ENCODE measurements at places on chromosomes 13 and 19.

DNA sequence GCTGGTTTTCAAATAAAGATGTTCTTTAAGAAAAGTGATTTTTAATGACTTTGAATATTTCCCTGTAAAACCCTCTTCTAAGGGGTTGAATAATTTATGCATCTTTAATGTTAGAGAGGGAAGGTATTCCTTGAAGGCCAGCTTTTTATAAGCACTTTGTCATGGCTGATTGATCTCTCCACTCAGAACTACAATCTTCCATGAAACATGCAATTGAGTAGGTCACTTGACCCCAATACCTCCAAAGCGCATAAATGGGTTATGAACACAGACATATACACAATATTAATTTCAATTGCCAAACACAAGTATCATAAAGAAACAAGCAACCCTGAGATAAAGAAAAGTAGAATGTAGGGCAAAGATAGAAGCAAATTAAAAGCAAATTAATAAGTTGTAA lies 359.9 kb downstream of the MTUS2 start:
- no peak for DNase-seq

DNA sequence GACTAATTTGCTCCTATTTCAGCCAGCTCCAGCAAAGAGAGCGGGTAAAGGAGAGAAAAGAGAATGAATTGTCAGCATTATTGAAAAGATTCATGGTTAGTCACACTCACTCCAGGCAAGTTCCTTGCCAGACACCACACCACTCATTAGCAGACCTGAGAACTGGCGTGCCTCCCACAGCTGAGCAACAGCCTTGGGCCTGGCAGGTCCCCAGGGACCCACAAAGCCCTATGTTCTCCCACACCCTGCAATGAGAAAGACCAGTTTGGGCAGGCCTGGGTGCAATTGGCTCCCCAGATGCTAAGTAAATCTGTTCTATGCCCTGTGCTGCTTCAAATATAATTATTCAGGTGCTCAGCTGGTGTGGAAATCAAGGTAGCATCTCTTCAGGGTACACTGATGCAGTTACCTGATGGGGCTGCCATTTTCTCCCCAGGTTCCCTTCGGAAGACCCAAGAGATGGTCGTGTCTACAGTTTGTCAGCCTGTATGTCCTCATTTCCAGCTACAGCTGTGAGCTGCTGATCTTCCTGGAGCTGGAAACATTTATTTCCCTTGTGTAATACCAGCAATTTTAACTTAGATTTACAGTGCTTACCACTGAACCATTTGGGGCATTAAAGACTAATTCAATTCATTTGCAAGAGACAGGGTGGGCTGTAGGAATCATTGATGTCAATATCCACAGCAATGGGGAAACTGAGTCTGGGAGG lies 405.0 kb downstream of the COG6 start:
- no peak for DNase-seq

- no peak for DNase-seq
Measured at GRCh38 chr13:113402471-113403254, 38.7 kb upstream of the GRTP1 start.

- DNase-seq, result no peak
Measured at GRCh38 chr13:25702386-25702785, 330.6 kb downstream of the ATP8A2 start.

DNA sequence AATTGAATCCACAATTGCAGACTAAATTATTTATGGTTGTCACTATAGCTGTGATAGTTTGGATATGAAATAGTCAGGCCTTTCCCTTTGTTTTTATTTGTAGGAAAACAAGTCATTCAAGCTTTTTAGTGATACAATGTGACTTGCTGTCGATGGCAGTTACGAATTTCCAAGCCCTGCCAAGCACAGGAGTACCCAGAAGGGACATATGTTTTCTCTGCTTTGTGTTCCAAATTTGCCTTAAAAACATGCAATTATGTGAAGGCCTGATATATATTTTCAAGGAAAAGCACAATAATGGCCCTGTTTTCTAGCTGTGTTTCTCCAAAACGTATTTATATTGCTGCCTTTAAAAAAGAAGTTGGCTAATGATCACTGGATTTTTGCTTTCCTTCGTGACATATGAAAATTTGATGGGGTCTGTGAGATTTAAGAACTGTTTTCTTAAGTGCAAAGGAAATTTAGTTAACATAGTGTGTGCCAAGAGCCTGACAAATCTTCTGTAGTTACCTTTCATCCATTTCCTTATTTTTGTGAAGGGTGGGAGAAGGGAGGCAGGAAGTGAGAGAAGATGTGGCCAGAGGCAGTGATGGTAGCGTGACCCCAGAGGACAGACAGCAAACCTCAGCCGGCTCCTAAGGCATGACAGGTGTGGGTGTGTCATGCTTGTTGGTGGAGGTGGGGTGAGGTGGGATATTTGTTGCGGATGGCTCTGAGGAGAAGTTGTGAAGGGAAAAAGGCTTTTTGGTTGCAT lies 79.6 kb downstream of the TEX26 start:
- DNase-seq, result no peak

GRCh38 chr13:49641801-49642291 lies 13.5 kb downstream of the ARL11 start:
- DNase-seq, result peak; percentile 28

DNA sequence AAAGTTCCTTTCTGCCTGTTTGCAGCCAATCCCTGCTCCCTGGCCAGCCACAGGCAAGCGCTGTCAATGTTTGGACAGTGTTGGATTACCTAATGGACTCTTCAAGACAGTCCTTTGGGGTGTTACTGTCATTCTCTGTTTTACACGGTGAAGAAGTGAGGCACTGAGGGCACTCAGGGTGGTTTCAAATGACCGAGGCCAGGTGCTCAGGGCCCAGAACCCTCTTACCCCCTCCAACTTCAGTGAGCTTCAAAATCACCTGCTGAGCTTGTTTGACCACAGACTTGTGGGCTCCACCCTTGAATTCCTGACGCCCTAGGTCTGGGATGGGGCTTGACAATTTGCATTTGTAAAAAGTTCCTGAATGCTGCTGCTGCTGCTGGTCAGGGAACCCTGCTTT lies 97.9 kb downstream of the GGACT start:
- DNase-seq, result no peak

GRCh38 chr19:42198676-42199439 lies 18.6 kb downstream of the DEDD2 start:
- DNase-seq, result no peak

GRCh38 chr13:34502011-34502410 lies 440.1 kb upstream of the NBEA start:
- no peak for DNase-seq

DNA sequence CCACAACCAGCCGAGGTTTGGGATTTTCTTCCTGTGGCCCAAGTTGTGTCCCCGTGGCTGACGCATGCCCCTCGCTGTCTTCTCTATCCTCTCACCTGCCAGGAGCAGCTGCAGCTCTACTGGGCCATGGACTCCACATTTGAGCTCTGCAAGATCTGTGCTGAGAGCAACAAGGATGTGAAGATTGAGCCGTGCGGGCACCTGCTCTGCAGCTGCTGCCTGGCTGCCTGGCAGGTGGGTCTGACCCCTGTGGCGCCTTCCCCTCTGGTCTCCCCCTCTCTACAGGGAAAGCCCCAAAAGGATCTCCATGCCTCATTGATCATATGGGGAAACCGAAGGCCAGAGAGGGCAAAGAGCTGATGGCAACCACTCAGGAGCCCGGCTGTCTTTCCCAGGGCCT lies 14.6 kb downstream of the CBLC start:
- no peak for DNase-seq

DNA sequence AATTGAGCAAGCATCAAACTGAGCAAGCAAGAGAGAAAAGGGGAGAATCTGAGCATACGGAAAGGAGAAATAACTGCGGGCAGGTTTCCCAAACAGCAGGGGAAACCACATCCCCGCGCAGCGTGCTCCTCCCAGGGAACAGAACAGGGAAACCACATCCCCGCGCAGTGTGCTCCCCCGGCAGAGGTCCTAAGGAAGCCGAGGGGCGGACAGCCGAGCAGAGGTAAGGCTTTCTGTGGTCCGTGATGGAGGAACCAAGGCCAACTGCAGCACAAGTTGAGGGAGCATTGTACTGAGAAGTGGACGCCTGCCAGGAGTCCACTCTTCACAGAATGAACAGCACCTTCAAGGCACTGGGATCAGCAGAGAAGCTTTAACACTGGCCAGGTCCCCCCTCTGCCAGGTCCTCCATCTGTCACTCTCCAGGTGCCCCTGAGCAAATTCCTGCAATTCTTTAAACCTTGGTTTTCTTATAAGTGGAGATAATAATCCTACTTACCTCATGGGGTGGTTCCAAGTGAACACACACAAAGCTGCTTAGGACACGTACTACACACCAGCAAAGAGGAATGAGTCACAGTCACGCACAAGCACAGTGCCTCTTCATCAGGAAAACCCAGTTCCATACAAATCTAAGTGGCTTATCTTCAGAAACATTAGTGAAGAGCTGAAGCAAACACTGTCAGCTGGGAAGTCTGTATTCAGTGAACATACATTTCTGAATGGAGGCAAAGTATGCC lies 23.0 kb upstream of the LAMP1 start:
- no peak for DNase-seq

- DNase-seq, result no peak
Measured at GRCh38 chr13:101903890-101904289, 451.4 kb downstream of the ITGBL1 start.

DNA sequence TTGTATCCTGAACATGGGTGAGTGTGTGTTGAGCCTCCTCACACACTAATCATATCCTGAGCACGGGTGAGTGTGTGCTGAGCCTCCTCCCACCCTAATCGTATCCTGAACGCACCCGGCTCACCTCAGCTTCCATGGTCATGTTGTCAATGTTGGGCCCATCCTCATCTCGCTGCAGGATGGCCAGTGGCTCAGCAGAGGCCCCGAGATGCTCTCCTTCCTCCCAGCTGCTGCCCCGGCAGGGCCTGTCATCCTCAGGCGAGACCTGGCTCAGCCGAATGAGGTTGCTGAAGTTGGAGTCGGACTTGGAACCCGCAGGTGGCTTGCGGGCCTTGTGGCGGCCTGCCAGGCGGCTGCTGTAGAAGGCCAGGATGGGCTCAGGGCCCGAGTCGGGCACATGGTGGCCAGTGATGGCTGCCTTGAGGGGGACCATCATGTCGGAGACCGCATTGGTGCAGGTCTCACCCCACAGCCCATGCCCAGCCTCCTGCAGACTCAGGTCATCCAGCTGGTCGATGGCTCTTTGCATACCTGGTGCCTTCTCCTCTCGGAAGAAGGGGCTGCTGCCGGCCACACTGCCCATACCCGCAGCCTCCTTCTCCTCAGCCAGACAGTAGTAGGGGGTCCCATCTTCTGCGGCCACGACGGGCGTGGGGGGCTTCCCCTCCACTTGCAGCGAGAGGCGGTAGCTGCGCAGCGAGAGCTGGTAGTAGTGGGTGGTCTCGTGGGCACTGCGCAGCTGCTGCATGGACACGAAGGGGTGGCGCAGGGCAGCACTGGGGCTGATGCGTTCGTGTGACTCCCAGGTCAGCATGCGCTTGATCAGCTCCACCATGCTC lies 9.6 kb downstream of the HIPK4 start:
- no peak for DNase-seq

GRCh38 chr13:66492479-66492878 lies 737.7 kb downstream of the PCDH9 start:
- DNase-seq, result no peak

- DNase-seq, result no peak
Measured at GRCh38 chr13:110018009-110018408, 231.6 kb upstream of the IRS2 start.

GRCh38 chr19:50531171-50531612 lies 17.5 kb upstream of the ASPDH start:
- DNase-seq, result no peak

DNA sequence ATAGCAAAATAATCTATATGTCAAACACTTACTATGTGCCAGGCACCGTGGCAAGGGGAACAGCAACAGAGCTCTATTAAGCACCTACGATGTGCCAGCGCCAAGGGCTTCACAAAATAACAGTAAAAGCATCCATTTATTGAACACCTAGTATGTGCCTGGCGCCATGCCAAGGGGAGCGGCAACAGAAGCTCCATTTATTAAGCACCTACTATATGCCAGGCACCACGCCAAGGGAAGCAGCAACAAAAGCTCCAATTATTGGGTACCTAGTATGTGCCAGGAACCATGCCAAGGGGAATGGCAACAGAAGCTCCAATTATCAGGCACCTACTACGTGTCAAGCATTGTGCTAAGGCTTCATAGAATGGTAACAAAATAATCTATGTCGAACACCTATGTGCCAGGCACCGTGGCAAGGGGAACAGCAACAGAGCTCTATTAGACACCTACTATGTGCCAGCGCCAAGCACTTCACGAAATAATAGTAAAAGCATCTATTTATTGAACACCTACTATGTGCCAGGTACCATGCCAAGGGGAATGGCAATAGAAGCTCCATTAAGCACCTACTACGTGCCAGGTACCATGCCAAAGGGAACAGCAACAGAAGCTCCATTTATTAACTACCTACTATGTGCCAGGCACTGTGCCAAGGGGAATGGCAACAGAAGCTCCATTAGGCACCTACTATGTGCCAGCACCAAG lies 107.7 kb downstream of the PTPRS start:
- no peak for DNase-seq

GRCh38 chr19:35629332-35629633 lies 447 bp downstream of the RBM42 start:
- DNase-seq, result no peak

- DNase-seq, result peak; percentile 55
Measured at GRCh38 chr13:95300625-95301182, 547 bp downstream of the ABCC4 start.

GRCh38 chr19:54616821-54617560 lies 13.3 kb upstream of the LILRB1 start:
- no peak for DNase-seq

GRCh38 chr19:1839658-1840540 lies 8.4 kb downstream of the REXO1 start:
- no peak for DNase-seq

- no peak for DNase-seq
Measured at GRCh38 chr13:32840989-32841713, 175.1 kb upstream of the KL start.

DNA sequence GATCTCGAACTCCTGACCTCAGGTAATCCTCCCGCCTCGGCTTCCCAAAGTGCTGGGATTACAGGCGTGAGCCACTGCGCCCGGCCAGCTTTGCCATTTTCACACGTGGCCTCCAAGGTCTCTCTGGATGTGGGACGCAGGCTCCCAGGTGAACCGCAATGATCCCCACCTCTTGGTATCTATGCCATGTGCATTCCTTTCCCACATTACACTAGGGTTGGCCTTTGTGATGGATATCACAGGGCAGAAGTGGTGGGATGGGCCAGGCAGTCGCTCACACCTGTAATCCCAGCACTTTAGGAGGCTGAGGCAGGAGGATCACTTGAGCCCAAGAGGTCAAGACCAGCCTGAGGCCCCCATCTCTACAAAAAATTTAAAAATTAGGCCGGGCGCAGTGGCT lies 22.4 kb downstream of the FGF21 start:
- no peak for DNase-seq

DNA sequence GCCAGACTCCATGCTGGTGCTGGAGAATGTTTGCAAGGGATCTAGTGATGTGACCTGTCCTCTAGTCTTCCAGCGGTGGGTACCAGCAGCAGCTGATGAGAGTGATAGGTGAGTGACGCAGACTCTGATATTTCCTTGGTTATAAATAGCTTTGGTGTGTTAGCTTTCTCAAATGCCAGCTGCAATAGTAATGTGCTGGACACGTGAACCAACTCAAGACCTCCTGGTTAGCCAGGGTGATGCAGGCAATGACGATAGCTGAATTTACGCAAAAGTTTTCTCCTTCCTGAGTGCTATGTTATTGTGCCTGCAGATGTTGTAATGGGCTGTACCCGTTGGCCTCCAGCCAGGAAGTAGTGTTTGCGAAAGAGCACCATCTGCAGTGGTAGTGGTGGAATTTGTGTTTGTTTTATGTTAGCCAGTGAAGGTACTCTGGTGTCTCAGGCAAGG lies 129.5 kb downstream of the CYSLTR2 start:
- DNase-seq, result peak; percentile 19

- DNase-seq, result no peak
Measured at GRCh38 chr13:37382146-37382545, 216.4 kb downstream of the POSTN start.
